SJCRH30 (cell line): ENCODE measurements at places on chromosomes 12 and 14. TPM values are rescaled to one million over a fixed set of nuclear protein-coding genes. Genes with fewer than 3 reads are reported as not detected.

Gene PLEKHD1
- 0.28 and 0.30 TPM in 2 replicates for total RNA-seq

Gene CEP128
- total RNA-seq: 14.3 and 19.0 TPM in 2 replicates

Gene REM2
- total RNA-seq: not detected in 2 replicates

Gene TCL1A
- not detected in 2 replicates for total RNA-seq

Gene RNASE2
- total RNA-seq: not detected in 2 replicates

DNA sequence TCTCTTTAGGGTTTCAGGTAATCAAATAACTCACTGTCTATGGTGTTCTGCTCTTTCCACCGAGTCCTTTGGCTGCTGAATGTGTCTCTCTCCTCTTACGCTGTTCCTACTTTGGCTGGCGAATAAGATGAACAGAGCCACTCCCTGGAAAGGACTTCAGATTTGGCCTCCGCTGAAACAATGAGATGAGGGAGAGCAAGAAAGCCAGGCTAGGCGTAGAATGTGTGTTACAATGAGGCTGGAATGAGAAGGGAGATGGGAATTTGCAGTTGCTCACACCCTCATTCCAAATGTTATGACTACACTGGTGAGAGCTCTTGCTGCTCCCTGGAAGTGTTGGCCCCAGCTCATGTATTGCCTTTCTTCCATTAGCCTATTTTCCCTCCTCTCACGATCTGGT lies at the start of gene MFAP5:
TSS of gene MFAP5 (minus strand) at position 234 of the 400 bp plus-strand sequence. CDS start 722 bp downstream, outside the sequence.
- H3K36me3 ChIP-seq: no peaks in the 10 kb centered on the region
- H3K27me3 ChIP-seq: 0 out of 2 replicates have a peak, but pooled peaks cover 3% of the 10 kb centered on the region
- DNase-seq: no peak
- H3K4me3 ChIP-seq: no peak within 1 kb of the TSS

DNA sequence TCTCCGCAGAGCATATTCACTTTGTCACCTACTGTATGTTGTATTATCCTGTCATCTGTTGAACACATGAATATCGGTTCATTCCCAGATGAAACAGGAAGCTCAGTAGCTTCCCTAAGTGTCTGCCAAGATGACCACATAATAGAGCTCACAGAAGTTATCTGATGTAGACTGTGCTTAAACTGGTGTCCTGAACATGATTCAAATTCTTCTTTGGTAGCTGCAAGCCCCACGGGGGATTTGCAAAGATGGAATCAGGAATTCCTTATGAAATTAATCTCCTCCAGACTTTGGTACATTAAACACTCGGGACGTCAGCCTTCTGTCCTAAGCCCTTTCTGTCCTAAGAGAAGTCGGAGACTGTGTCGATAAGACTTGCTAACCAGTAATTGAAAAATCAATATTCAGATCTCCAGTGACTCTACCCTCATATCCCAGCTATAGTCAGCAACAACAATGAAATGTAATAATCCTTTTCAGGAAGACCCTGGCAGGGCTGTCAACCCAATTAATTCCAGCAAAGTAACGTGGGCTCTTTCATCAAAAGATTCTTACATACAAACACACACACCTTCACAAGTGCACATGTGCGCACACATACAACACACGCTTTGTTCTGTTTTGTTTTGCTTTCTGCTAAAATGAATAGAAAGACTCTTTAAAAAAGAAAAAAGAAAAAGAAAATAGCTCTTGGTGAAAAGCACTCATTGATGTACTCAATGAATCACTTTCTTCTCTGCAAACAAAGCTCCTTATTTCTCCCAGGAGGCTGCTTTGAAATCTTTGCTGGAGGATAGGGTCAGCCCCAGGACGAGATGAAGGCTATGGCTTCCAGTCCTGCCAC lies 127.2 kb downstream of the RIMBP2 start:
- H3K36me3 ChIP-seq: no peaks in the 10 kb centered on the region
- no peaks in the 10 kb centered on the region for H3K4me1 ChIP-seq
- H3K27me3 ChIP-seq: 0 out of 2 replicates have a peak, but pooled peaks cover 2% of the 10 kb centered on the region
- no peak for DNase-seq
- no peak overlapping the region for H3K27ac ChIP-seq

DNA sequence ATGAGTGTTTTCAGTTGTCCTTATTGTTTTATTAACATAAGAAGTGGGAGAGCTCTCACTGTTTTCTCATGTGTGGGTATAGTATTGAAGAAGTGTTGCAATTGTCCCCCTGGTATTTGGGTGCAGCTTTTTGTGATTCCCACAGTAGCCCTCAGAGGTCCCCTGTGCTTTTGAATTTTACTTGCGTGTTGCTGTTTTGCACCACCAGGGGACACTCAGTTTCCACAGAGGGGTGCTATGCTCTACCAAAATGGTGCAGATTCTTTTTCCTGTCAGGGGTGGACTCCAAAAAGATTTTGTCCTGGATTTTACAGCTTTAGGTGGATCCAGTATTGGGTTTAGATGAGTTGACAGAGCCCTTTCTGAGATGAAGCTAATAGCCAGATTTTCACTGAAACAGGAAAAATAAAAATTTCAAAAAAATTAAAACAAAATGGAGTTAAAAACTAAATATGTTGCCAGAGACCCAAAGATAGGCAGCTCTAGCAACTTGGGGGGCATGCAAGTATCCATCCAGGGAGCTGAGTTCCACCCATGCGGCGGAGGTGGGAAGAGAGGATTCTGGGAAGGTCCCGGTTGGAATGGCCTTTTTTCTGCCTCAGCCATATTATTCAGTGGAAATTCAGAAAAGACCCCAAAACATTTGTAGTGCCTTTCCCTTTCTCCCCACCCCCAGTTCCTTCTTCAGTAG lies 50.2 kb downstream of the TTLL5 start:
- peaks cover 7% of the 10 kb centered on the region for H3K36me3 ChIP-seq
- H3K27ac ChIP-seq: peak overlapping the region; percentile 71
- peaks cover 23% of the 10 kb centered on the region for H3K4me1 ChIP-seq
- H3K4me3 ChIP-seq: 0 out of 2 replicates have a peak overlapping the region, but pooled peaks have one; percentile 6
- DNase-seq: peak; percentile 65

DNA sequence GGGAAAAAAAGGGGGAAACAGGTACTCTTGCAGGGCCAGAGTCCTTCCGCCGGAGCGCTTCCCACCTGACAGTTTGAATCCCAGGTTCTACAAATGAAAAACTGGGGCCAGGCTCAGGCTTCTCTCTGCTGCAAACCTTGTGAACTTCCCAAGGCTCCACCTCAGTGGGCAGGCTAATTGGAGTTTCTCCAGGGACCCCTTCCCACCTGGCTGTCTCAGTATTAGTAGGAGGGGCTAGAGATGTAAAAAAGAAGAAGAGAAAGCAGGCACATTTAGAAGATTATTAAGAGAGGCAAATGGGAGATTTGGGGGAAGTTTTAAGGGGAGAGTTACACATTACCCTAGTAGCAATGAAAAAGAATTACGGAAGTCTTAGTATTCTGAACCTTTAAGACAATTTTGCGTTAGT lies 20.0 kb upstream of the CLEC2D start:
- peaks cover 13% of the 10 kb centered on the region for H3K36me3 ChIP-seq
- H3K4me1 ChIP-seq: peaks cover 25% of the 10 kb centered on the region
- H3K4me3 ChIP-seq: peak overlapping the region; percentile 78

DNA sequence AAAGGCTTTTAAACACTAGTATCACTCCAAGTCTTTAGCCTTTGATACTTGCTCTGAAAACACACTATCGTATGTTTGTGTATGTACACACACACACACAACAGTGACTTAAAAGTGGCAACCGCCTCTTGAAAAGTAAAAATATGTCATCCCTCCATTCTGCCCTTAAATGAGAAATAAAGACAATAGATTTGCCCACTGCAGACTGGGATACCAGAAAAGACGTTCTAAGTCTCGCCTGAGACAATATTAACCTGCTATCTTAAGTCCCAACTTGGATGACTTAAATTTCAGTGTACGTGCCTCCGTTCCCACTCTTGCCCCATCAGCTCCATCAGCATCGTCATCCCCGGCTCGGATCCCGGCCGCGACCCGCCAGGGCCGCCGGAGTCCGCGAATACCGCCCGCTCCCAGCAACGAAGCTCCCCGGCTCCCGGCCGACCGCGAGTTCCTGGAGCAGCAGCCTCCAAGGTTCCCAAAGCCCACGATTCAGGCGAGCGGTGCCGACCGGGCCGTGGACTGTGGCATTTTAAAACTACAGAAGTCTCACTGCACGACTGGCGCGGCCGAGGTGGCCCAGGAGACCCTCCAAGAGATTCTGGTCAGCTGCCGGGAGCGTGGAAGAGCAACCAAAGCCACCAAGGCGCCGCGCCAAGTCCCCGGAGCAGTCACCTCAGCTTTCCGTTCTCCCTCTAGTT lies 2.8 kb upstream of the ARID2 start:
- H3K4me3 ChIP-seq: peak overlapping the region; percentile 82
- H3K4me1 ChIP-seq: no peaks in the 10 kb centered on the region
- H3K36me3 ChIP-seq: no peaks in the 10 kb centered on the region
- no peak for DNase-seq
- H3K27ac ChIP-seq: peak overlapping the region; percentile 94

DNA sequence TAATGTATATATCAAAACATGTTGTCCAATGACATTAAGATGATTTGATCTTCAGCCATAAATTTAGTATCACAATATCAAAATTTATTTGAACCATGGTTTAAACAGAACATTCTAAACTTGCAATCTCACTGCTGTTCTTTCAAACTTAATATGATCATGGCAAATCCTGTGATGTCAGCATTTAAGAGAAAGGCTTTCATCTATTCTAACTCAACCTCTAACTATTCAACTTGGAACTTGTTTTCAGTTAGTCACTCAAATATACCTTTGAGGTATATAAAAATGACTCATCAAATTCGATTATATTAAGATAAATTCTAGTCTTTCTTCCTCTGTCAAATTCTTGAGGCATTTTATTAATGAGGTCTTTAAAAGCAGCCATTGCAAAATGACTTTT lies 747.0 kb upstream of the FLRT2 start:
- DNase-seq: no peak
- no peak overlapping the region for H3K4me3 ChIP-seq
- no peaks in the 10 kb centered on the region for H3K4me1 ChIP-seq
- H3K36me3 ChIP-seq: no peaks in the 10 kb centered on the region

- H3K36me3 ChIP-seq: no peaks in the 10 kb centered on the region
- no peak overlapping the region for H3K27ac ChIP-seq
- no peak overlapping the region for H3K4me3 ChIP-seq
- no peak for DNase-seq
Observed at GRCh38 chr14:75520852-75521251, 1.4 kb upstream of the BATF start.

DNA sequence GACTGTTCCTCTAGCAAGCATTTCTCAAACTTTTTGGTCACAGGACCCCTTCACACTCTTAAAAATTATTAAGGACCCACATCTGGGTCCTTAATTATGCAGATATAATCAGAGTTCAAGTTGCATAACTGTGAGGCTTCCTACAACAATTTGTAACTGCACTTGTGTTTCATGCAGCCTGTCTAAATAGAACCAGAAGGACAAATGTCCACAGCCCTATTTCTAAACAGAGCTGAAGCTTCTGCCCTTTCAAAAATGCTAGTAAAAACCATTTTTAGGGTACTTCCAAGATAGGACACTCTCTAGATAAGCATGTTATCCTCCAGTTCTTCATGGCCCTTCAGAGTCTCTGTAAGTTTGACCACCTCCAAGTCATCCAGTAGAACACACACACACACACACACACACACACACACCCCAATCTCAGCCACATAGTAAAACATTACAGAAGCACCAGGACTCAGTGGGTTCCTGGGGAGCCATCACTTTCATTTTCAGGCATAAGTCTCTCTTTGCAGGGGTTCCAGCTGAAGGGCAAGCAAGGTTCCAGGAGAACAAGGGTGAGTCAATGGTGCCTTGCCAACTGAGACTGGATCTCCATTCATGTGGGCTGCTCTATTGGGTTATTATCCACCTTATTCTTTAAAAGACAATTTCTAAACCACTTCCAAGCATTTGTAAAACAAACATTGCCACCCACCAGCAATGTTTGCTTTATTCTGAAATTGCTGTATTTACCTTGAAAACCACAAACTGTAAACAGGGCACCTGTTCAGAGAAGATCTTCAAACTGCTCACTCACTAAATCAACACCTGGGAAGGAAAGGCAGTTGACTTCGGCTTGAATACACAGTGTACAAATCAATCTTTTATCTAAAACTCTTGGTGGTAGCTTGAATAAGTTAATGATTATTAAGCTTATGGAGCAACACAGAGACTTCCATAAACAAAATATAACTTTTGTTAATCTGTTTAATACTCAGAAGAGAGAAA lies 64.1 kb downstream of the ITPR2 start:
- peaks cover 14% of the 10 kb centered on the region for H3K4me1 ChIP-seq
- H3K27ac ChIP-seq: no peak overlapping the region
- no peak for DNase-seq
- no peaks in the 10 kb centered on the region for H3K27me3 ChIP-seq
- no peaks in the 10 kb centered on the region for H3K36me3 ChIP-seq

GRCh38 chr14:105077649-105077995 lies 12.4 kb upstream of the GPR132 start:
- DNase-seq: no peak
- peaks cover 14% of the 10 kb centered on the region; the same call in 1 of the 2 replicates for H3K4me1 ChIP-seq
- H3K4me3 ChIP-seq: no peak overlapping the region
- H3K27me3 ChIP-seq: no peaks in the 10 kb centered on the region
- H3K36me3 ChIP-seq: no peaks in the 10 kb centered on the region

DNA sequence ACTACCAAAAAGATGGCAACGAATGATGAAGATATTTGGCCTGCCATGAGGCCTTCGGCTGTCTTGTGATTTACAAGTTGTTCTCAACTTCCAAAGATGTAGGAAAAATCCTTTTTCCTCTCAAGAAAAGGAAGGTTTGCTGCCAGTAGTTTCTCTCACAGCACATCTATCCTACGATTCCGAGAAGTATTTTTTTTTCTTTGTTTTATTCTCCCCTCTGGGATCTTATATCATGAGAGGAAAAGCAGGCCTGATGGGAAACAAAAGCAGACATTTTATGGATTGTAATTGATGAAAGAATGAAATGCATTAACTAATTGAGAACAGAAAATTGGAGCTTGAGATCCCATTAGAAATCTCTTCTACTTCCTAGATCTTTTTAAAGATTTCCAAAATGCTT lies 1197.9 kb upstream of the SEL1L start:
- H3K27ac ChIP-seq: no peak overlapping the region
- H3K27me3 ChIP-seq: no peaks in the 10 kb centered on the region
- no peak for DNase-seq
- H3K4me3 ChIP-seq: no peak overlapping the region
- no peaks in the 10 kb centered on the region for H3K4me1 ChIP-seq

- no peak overlapping the region for H3K4me3 ChIP-seq
- DNase-seq: no peak
- peaks cover 7% of the 10 kb centered on the region for H3K4me1 ChIP-seq
- no peaks in the 10 kb centered on the region for H3K36me3 ChIP-seq
- no peaks in the 10 kb centered on the region for H3K27me3 ChIP-seq
Observed at GRCh38 chr12:89069431-89069830, 282.9 kb downstream of the DUSP6 start.

DNA sequence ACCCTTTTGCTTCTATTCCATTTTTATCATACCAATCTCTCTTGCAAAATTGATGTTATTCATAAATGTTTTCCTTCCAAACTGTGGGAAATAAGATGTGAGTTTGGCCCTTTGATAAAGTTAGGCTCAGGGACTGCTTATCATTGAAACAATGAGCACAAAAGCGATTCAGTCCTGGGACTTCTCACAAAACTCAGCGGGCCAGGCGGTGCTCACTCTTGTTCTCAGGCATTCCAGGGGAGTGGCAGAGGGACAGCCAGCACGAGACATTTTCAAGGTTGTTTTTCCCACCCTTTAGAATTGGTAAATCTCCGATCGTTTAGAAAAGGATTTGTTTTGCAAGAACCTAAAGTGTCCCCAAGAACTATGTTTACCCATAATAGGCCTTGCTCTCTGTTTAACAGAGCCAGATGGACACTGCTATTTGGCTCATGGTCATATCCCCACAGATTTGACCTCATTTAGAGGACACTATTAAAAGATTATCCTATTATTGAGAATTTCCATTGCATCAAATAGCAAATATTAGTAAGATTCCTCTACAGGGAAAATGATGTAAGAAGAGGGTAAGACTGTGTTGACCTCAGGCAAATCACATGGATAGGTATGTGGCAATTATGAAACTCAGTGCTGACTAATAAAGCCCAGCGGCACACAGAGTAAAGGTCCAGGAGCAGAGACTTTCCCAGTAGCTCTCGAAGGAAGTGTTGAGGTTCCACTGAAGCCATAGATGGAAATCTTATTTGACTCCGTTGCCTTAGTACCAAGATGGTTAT lies 102.7 kb upstream of the USP44 start:
- no peaks in the 10 kb centered on the region for H3K36me3 ChIP-seq
- H3K27ac ChIP-seq: no peak overlapping the region
